ENCODE measurements at places on chromosomes 2 and 18.

DNA sequence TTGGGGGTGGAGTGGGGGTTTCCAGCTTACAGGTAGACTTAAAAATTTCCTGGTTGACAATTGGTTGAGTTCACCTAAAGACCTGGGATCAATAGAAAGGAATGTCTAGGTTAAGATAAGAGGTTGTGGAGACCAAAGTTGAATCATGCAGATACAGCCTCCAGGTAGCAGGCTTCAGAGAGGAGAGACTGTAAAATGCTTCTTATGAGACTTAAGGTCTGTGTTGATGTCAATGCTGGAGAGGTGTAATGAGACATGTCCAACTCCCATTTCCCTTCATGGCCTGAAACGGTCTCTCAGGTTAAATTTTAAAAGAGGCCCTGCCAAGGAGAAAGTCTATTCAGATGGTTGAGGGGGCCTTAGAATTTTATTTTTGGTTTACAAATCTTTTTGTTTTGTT is 38.5 kb upstream of the RND3 start:
- no peak for DNase-seq

- no peak for DNase-seq
Measured at GRCh38 chr2:126639276-126639675, 16.7 kb upstream of the GYPC start.

GRCh38 chr2:12506846-12507245 is 209.9 kb upstream of the TRIB2 start:
- no peak for DNase-seq

DNA sequence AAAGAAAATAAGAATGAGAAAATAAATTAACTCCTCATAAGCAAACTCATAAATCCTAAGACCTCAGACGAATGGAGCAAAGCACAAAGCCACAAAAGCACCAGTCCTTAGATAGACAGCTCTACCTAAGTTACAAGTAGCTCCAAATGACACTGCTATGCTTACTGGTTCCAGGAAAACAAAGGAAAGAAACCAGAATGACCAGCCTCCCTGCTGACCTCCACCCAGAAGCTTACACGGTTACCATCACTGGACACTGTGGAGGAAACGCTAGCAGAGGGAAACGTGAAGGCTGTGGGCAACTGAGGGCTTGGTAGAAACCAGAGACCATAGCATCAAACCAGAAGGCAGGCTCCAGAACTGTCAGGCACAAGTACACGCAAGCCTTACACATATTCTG is 67.8 kb downstream of the STK39 start:
- no peak for DNase-seq

GRCh38 chr2:159650574-159650973 is 34.2 kb upstream of the BAZ2B start:
- DNase-seq: no peak

DNA sequence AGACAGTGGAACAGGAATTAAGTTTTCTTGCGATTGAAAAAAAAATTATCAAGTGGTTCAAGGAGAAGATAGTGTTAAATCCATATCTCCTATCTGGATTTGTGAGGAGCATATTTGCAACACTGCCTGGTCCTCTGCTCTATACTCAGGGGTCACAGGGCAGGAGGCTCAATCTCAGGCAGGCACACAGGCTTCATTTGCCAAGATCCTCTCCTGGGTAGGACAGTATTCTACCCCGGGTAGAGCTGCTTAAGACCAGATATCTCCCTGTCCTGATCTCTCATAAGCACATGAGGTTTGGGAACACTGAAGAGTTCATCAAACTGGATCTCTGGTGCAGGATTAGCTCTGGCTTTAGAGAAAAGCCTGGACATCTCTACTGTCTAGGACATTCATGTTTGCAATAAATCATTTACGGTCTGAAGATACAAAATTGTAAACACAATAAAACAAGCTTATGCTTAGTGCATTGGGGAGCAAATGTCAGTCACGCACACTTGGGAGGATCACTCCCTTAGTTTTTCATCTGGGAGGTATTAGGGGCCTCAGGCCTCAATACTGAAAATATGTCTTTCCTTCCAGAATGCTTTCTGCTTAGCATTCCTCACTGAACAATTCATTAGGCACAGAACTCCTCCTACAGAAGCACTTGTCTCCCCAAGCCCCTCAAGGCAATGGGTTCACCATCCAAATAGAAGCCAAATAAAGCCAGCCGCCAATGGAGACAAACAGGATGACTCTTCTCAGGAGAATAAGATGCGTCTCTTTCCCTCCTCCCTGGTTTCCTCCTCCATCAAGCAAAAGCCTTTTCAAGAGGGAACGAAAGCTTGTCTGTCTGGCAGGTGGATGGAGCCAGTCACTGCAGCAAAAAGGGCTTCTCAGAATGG is 34.1 kb upstream of the LCLAT1 start:
- DNase-seq: no peak

DNA sequence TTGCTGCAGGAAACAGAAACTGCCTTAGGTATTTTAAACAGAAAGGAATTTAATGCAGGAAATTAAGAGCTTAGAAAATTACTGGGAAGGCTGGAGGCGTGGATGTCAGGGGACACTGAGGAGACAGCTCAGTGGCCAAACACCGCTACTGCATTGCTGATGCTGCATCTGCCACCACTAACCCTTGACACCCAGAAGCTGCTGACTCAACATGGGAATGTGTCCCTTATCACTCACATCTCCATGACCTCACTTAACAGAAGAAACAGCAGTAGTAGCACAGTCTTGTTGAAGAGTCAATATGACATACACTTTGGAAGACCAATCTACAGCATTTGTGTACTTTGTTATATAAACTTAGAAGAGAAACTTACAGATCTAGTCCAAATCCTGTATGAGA is 906.1 kb downstream of the SLC4A3 start:
- DNase-seq: no peak

- DNase-seq: no peak
Measured at GRCh38 chr2:105144152-105144940, 97.2 kb upstream of the GPR45 start.

GRCh38 chr2:47686018-47686417 is 96.9 kb upstream of the MSH6 start:
- no peak for DNase-seq

GRCh38 chr18:25563816-25564683 is 212.1 kb upstream of the ZNF521 start:
- no peak for DNase-seq

GRCh38 chr2:230762317-230762896 is 49.8 kb downstream of the CAB39 start:
- no peak for DNase-seq

DNA sequence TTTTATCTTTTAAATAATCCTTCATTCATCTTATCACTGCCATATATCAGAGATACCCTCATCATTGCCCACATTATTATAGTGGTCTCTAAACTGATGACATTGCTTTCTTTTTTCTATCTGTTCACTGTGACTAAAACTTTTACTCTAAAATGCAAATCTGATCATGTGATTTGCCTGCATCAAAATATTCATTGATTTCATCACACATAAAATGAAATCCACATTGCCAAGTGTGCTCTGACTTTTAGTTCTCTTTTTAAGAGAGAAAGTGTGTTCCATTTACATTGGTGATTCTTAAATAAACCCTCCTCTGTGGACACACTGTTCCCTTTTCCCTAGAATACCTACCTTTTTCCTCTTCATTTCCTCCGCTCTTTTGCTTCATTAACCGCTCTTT is 7.5 kb downstream of the REL start:
- no peak for DNase-seq

- no peak for DNase-seq
Measured at GRCh38 chr2:75790121-75790813, 79.6 kb upstream of the GCFC2 start.

- no peak for DNase-seq
Measured at GRCh38 chr2:183214680-183215079, 90.4 kb downstream of the NUP35 start.

- DNase-seq: no peak
Measured at GRCh38 chr2:70633508-70633907, 79.9 kb upstream of the TGFA start.

DNA sequence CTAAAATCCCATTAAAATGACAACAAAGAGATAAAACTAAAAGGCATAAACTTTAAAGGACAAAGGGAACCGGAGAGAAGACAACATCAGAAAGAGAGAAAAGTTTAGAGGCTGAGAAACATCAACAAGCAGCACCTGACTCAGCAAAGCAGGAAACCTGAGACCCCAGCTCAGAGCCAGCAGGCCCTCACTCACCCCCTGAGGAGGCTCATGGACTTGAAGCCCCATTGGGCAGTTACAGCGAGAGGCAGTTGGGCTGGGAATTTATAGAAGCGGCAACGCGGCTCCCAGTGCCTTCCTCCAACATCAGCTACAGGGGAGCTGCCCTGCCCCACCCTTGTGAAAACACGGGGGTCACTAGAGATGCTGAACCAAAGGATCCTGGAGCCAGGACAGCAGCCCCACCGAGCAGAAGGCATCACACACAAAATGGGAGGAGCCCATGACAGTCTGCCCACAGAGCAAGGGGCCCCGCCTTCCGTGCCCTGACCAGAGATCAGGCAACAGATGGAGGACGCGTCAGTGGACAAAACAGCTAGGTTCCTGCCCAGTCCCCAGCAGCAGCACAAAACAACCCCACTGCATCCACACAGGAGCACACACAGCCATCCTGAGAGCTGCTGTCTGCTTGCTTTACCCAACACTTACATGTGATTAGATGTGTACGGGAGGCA is 52.7 kb downstream of the CMPK2 start:
- no peak for DNase-seq

GRCh38 chr18:56112013-56112749 is 524.2 kb upstream of the TCF4 start:
- no peak for DNase-seq

- no peak for DNase-seq
Measured at GRCh38 chr2:121086450-121086849, 198.6 kb downstream of the TFCP2L1 start.

- no peak for DNase-seq
Measured at GRCh38 chr2:67234440-67234839, 162.7 kb upstream of the ETAA1 start.

DNA sequence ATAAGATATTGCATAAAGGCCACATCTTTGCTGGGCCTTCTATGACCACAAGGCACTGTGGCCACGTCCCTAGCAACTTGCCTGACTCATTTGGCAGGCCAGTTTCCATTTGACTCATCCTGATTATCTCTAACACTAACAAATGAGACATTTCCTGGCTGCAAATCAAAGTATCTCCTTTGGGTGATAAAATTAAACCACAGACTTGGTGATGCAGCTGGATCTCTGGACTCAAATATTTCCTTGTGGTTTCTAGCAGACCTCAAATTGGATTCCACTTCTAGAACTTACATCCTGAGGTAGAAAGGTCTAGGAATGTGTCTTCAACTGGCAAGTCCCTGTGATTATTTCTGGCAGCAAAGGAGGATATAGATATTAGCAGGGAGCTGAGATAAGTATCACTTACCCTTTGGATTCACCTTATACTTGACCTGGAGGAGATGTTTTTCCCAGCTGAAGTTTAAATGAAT is 167.9 kb upstream of the NXPH2 start:
- no peak for DNase-seq

GRCh38 chr2:125424266-125424785 is 1231.6 kb upstream of the GYPC start:
- DNase-seq: no peak

DNA sequence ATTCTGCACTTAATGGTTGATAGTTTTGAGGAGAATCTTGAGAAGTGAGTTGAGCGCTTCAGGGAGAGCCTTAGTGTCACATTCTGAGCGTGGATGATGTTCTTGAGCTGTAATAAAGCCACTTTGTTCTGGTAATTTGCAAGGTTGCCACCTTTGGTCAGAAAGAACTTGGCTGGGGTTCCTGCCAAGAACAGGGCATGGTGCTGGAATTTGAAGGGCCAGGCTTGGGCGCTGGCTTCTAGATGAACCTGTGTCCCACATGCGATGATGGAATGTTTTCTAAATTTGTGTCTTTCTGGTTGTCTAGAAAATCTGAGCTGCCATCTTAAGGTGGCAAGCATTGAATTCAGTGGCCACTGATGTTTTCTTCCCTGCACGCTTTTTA is 124.1 kb upstream of the EML6 start:
- no peak for DNase-seq

DNA sequence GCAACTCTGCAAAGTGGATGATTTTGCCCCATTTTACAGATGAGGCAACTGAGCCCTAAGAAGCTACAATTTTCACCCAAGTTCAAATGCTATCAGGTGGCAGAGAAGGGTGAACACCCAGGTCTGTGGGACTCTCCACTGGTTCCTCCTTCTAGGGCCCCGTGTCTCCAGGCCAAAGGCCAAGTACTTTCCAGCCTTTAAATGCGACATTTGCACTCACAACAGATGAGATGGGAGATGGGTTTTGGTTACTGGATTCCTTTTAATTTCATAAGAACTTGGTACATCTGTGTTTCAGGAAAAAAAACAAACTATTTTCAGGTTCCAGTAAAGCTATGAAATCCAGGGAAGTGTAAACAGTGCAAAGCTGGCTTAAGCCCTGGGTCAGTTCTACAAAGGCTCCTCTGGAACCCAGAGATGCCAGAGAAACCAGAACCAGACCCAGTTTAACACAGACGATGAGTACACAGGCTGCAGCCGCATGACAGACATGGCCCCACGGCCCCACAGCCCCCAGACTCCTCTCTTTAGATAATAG is 361.7 kb downstream of the ANAPC1 start:
- DNase-seq: no peak

- DNase-seq: no peak
Measured at GRCh38 chr18:56199580-56200330, 438.6 kb downstream of the TXNL1 start.

- DNase-seq: no peak
Measured at GRCh38 chr2:191637182-191638078, 40.5 kb upstream of the NABP1 start.

- no peak for DNase-seq
Measured at GRCh38 chr18:77395953-77396352, 146.3 kb downstream of the GALR1 start.

GRCh38 chr2:46985512-46985911 is 69.9 kb upstream of the MCFD2 start:
- no peak for DNase-seq

- no peak for DNase-seq
Measured at GRCh38 chr2:88027697-88028389, 11.5 kb upstream of the RNU2-63P start.

GRCh38 chr18:23250893-23251656 is 115.8 kb downstream of the CABLES1 start:
- no peak for DNase-seq

DNA sequence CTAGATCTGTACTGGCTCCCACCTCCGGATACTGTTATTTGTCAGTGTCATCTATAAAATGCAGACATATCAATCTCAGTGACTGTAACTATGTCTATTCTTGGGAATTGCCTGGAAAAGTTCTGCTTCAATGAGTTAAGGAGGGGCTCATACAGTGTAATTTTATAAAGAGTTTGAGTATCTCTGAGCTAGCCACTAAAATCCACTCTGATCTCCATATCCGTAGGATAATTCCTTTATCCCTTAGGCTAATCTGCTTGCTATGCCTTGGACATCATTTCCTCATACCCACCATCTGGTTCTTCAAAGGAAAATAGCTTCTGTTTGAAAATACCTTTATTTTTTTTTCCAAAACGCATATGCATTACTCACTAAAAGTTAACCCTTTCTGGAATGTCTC is 863.2 kb downstream of the SUCLG1 start:
- DNase-seq: no peak

- DNase-seq: peak; percentile 58
Measured at GRCh38 chr2:237864444-237864931, 5.1 kb downstream of the RAMP1 start.

GRCh38 chr2:241701399-241702154 is at the start of gene ING5:
Gene ING5, plus strand, starts transcription at chr2:241702039. Its CDS starts 27 bp downstream, at chr2:241702066.
- peak; percentile 97 for DNase-seq

GRCh38 chr2:31384351-31384750 is 30.2 kb downstream of the XDH start:
- DNase-seq: no peak
